ENCODE measurements at places on chromosomes 4 and X. TPM values are rescaled to one million over a fixed set of nuclear protein-coding genes. Genes with fewer than 3 reads are reported as not detected.

DNA sequence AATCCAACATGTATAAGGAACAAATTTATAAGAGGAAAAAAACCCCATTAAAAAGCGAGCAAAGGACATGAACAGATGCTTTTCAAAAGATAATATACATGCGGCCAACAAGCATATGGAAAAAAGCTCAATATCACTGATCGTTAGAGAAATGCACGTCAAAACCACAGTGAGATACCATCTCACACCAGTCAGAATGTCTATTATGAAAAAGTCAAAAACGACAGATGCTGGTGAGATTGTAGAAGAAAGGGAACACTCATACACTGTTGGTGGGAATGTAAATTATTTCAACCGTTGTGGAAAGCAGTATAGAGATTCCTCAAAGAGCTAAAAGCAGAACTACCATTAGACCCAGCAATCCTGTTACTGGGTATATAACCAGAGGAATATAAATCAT is 465.4 kb downstream of the TMA16 start:
- no peaks in the 10 kb centered on the region for H3K36me3 ChIP-seq
- H3K27ac ChIP-seq = no peak overlapping the region
- H3K4me1 ChIP-seq = no peaks in the 10 kb centered on the region
- no peak overlapping the region for H3K4me3 ChIP-seq
- no peak for DNase-seq

DNA sequence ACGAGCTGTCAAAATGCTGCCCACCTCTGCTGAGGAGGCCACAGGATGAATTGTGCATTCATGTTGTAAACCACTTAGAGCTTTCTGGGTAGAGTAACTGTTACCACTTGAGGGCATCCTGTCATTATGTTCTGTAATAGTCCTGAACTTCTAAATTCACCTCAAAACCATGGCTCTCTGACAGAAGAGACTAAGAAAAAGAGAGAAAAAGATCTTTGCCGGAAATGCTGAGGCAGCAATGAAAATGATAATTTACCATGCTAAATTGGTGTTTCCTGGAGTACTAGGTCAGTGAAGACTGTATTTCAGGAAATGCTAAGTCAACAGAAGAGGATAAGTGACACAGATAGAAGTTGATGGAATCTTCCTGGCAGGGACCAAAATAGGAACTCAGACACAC is 942.3 kb upstream of the SLIT2 start:
- no peak for DNase-seq
- H3K4me1 ChIP-seq = no peaks in the 10 kb centered on the region
- no peak overlapping the region for H3K27ac ChIP-seq

DNA sequence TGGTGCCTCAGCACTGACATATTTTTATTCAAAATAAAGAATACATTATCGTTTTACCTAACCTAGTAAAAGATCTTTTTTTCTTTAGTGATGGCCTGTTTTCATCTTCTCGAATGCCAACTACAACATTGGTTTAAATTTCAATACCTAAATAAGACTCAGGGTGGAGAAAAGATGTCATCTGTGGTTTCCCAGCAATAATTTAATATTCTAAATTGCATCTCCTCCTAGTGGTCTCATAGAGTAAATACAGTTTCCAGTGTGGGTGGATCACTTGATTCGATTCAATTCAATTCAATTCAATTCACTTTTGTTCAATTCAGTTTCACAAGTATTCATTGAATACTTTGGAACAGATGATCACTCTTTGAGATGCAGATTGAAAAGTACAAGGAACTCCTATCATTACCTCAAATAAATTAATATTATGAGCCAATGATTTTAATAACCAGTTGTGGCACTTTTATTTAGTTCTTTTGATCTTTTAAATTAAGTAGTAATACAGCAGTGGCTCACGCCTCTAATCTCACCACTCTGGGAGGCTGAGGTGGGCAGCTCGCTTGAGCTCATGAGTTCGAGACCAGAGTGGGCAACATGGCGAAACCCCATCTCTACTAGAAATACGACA is 427.2 kb downstream of the FAT4 start:
- no peak overlapping the region for H3K4me3 ChIP-seq
- H3K27ac ChIP-seq = no peak overlapping the region
- H3K36me3 ChIP-seq = no peaks in the 10 kb centered on the region
- no peak for DNase-seq
- H3K27me3 ChIP-seq = no peaks in the 10 kb centered on the region
- H3K4me1 ChIP-seq = no peaks in the 10 kb centered on the region

- H3K4me1 ChIP-seq = no peaks in the 10 kb centered on the region
- H3K36me3 ChIP-seq = no peaks in the 10 kb centered on the region
- H3K4me3 ChIP-seq = no peak overlapping the region
- H3K27ac ChIP-seq = no peak overlapping the region
These were observed 10.0 kb downstream of the TNIP3 start for GRCh38 chr4:121154103-121154515.

GRCh38 chr4:81635739-81636138 is 164.0 kb upstream of the RASGEF1B start:
- no peaks in the 10 kb centered on the region for H3K4me1 ChIP-seq
- no peak for DNase-seq
- H3K27ac ChIP-seq = no peak overlapping the region
- H3K36me3 ChIP-seq = no peaks in the 10 kb centered on the region
- no peaks in the 10 kb centered on the region for H3K27me3 ChIP-seq

The GAGE12F gene
- total RNA-seq = not detected

The VSIG4 gene
- not detected for total RNA-seq

The PLAC1 gene
- not detected for total RNA-seq

The MAGEA11 gene
- not detected for total RNA-seq
